ENCODE measurements at places on chromosomes 16 and 17. TPM values are rescaled to one million over a fixed set of nuclear protein-coding genes. Genes with fewer than 3 reads are reported as not detected.

DNA sequence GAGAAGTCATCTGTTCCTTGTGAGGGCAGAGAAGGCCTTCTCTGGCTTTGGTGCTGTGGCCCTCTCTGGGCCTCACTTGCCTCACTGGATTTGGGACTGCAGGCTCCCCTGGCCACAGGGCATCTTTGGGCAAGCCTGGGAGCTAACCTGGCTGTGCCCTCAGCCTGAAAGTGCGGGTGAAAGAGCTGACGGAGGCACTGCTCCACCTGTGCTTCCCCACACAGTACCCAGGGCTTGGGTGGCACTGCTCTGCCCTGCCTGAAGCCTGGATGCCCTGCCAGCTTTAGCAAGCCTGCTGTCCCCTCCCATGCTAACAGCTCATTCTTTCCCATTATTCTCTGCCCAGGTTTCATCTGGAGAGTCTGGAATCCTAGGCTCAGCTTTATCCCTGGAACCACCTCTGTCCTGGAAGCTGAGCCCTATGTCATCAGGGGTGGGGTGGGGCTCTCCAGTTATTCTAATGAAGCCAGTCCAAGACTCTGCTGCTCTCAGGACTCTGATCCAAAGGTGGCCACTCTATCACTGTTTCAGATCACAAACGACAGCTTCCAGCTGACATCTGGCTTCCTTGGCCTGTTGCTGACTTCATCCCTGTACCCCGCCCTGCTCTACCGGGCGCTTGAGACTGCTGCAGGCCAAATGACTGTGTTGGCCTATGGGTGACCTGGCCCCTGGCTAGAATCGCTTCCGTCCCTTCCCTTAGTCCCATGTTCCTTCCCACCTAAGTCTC, 29.3 kb downstream of the HIC1 start:
- H3K27ac ChIP-seq, result peak overlapping the region; percentile 1
- peaks cover 65% of the 10 kb centered on the region for H3K4me1 ChIP-seq
- peaks cover 27% of the 10 kb centered on the region for H3K36me3 ChIP-seq
- H3K27me3 ChIP-seq, result no peaks in the 10 kb centered on the region
- H3K4me3 ChIP-seq, result no peak overlapping the region
- no peak for DNase-seq

The HAS3 gene
- total RNA-seq, result 2.3 TPM

The TMIGD1 gene
- total RNA-seq, result not detected

The C16orf74 gene
- total RNA-seq, result 0.71 TPM

DNA sequence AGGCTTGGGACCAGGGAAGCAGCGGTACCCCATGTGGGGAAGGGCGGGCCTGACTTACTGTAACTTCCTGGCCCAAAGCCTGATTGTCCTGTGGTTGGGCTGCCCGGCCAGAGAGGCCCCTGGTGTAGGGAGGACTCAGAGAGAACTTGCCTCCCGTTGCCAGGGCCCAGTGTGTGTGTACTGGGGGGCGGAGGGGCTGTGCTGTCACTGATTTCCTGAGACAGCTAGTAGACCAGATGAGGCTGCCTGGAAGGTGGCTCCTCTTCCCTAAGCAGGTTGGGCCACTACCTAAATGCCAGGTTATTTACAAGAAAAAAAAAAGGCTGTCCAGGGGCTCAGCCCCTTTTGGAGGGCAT, 16.7 kb downstream of the SOCS3 start:
- H3K27me3 ChIP-seq, result no peaks in the 10 kb centered on the region
- H3K4me1 ChIP-seq, result peaks cover 63% of the 10 kb centered on the region
- H3K4me3 ChIP-seq, result no peak overlapping the region
- H3K36me3 ChIP-seq, result no peaks in the 10 kb centered on the region

The ZNF213 gene
- total RNA-seq, result 4.8 TPM

The ZC3H7A gene
- total RNA-seq, result 84.6 TPM

The KRT12 gene
- total RNA-seq, result not detected

- H3K27me3 ChIP-seq, result no peaks in the 10 kb centered on the region
- H3K36me3 ChIP-seq, result no peaks in the 10 kb centered on the region
- H3K4me3 ChIP-seq, result no peak overlapping the region
- no peak overlapping the region for H3K27ac ChIP-seq
- no peak for DNase-seq
These were observed 25.4 kb upstream of the RHOT1 start for GRCh38 chr17:32116937-32117336.

The FBXL16 gene
- not detected for total RNA-seq

DNA sequence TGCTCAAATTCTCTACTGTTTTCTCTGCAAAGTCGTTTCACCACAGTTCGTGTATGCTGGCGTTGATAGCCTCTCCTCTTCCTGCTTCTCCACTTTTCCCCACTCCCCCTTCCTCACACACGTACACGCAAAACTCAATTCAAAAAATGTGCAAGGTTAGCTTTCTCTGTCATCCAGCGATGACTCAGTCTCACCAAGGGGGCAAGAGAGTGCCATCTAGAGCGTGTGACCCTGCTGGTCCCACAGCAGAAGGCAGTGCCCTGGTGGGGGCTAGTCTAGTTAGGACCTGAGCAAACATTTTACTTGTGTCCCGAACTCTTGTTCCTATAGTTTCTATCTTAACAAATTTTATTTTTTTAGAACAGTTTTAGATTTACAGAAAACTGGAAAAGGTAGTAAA, 121.2 kb upstream of the CHMP6 start:
- H3K36me3 ChIP-seq, result no peaks in the 10 kb centered on the region
- no peak overlapping the region for H3K27ac ChIP-seq
- peaks cover 26% of the 10 kb centered on the region for H3K4me1 ChIP-seq
- no peak overlapping the region for H3K4me3 ChIP-seq
- DNase-seq, result no peak

The KNOP1 gene
- 8.0 TPM for total RNA-seq

GRCh38 chr17:73196500-73196899, 3.6 kb downstream of the COG1 start:
- no peak overlapping the region for H3K27ac ChIP-seq
- DNase-seq, result no peak
- no peaks in the 10 kb centered on the region for H3K27me3 ChIP-seq

- peaks cover 15% of the 10 kb centered on the region for H3K4me1 ChIP-seq
- no peak overlapping the region for H3K4me3 ChIP-seq
- no peaks in the 10 kb centered on the region for H3K27me3 ChIP-seq
- H3K27ac ChIP-seq, result peak overlapping the region; percentile 32
- peak; percentile 57 for DNase-seq
These were observed 30.9 kb downstream of the XPO6 start for GRCh38 chr16:28180655-28181460.

The GRB7 gene
- 0.27 TPM for total RNA-seq

GRCh38 chr16:87945351-87946042, 5.7 kb upstream of the BANP start:
- H3K27me3 ChIP-seq, result no peaks in the 10 kb centered on the region
- no peaks in the 10 kb centered on the region for H3K36me3 ChIP-seq
- H3K27ac ChIP-seq, result no peak overlapping the region
- no peak for DNase-seq
- H3K4me3 ChIP-seq, result peak overlapping the region; percentile 4
- peaks cover 8% of the 10 kb centered on the region for H3K4me1 ChIP-seq

The KRTAP9-2 gene
- total RNA-seq, result not detected

DNA sequence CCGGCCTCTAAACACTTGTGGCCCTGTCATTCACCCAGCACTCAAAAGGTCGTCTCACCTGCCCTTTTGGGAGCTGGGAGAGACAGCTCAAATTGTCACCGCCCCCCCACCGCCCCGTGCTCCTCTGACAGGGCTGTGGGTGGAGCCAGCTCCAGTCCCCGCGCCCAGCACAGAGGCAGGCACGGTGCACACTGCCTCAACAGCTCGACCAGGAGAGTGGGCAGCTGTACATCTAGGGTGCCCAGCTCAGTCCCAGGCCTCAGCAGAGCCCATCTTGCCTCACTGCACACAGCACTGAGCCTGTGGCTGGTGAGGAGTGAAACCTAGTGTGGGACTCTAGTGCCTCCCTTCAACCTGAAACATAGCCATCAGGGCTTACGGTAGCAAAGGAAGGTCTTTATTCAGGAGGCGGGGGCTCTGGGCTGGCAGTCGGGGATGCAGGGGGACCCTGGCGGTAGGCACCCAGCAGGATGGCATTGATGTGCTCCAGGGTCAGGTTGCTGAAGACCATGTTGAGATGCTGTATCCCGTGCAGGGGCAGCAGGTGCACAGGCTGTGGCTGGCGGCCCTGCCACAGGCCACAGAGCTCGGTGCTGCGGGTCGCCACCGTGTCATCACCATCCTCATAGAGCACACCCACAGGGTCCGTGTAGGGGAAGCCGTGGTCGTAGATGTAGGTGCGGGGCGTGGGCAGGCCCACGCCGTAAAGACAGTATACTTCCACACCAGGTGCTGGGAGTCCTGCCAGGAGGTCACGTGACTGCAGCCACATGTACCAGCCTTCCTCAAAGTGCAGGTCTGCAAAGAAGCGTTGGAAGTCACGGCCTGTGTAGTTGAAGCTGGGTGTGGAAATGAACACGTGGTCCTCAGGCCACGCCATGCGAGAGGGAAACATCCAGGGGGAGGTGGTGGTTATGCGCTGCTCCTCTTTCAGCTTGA, 3.1 kb upstream of the PSMB10 start:
- no peaks in the 10 kb centered on the region for H3K27me3 ChIP-seq
- peak overlapping the region; percentile 40 for H3K27ac ChIP-seq
- peaks cover 51% of the 10 kb centered on the region for H3K4me1 ChIP-seq
- peaks cover 10% of the 10 kb centered on the region for H3K36me3 ChIP-seq
- no peak for DNase-seq

GRCh38 chr17:64066716-64067115, 46.3 kb upstream of the ICAM2 start:
- H3K27me3 ChIP-seq, result no peaks in the 10 kb centered on the region
- peaks cover 57% of the 10 kb centered on the region for H3K4me1 ChIP-seq
- peak; percentile 67 for DNase-seq
- H3K27ac ChIP-seq, result peak overlapping the region; percentile 84
- H3K36me3 ChIP-seq, result peaks cover 46% of the 10 kb centered on the region

GRCh38 chr17:62967205-62967529, 1.1 kb downstream of the TANC2 start:
- no peak overlapping the region for H3K27ac ChIP-seq
- H3K4me1 ChIP-seq, result peaks cover 15% of the 10 kb centered on the region
- no peaks in the 10 kb centered on the region for H3K36me3 ChIP-seq

GRCh38 chr16:84700446-84701300, 873 bp downstream of the USP10 start:
- peak overlapping the region; percentile 81 for H3K27ac ChIP-seq
- peak; percentile 74 for DNase-seq
- peak overlapping the region; percentile 89 for H3K4me3 ChIP-seq
- H3K4me1 ChIP-seq, result peaks cover 10% of the 10 kb centered on the region
- no peaks in the 10 kb centered on the region for H3K36me3 ChIP-seq

The DOC2B gene
- not detected for total RNA-seq

The SLC6A2 gene
- total RNA-seq, result not detected

The TBC1D3K gene
- not detected for total RNA-seq

- H3K36me3 ChIP-seq, result no peaks in the 10 kb centered on the region
- H3K4me3 ChIP-seq, result no peak overlapping the region
- H3K4me1 ChIP-seq, result no peaks in the 10 kb centered on the region
- no peaks in the 10 kb centered on the region for H3K27me3 ChIP-seq
- no peak for DNase-seq
- H3K27ac ChIP-seq, result no peak overlapping the region
These were observed 46.3 kb downstream of the PRKCA start for GRCh38 chr17:66348584-66349165.

GRCh38 chr16:70483426-70483825, 29.0 kb downstream of the FCSK start:
- H3K27me3 ChIP-seq, result no peaks in the 10 kb centered on the region
- peaks cover 3% of the 10 kb centered on the region for H3K4me1 ChIP-seq
- H3K4me3 ChIP-seq, result no peak overlapping the region
- peaks cover 47% of the 10 kb centered on the region for H3K36me3 ChIP-seq

The SP2 gene
- 29.4 TPM for total RNA-seq

DNA sequence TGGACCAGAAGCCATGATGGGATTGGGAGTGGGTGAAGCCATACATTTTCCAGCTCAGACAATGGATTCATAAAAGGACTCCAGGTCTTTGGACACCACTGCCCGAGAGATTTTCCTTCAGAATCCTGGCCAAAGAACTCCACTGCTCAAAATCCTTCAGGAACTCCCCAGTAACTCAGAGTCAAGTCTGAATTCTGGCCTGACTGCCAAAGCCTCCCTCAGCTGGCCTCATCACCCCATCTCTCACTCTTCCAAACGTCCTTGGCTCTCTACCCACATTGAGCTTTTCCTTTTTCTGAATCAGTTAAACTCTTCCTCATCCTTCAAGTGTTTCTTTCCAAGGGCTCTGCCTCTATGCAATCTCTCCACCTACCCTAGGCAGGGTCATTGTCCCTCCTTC, 1.2 kb upstream of the SEPTIN1 start:
- no peak for DNase-seq
- peak overlapping the region; percentile 82 for H3K27ac ChIP-seq
- peaks cover 11% of the 10 kb centered on the region for H3K36me3 ChIP-seq
- no peaks in the 10 kb centered on the region for H3K27me3 ChIP-seq
- H3K4me1 ChIP-seq, result peaks cover 57% of the 10 kb centered on the region
- no peak overlapping the region for H3K4me3 ChIP-seq

DNA sequence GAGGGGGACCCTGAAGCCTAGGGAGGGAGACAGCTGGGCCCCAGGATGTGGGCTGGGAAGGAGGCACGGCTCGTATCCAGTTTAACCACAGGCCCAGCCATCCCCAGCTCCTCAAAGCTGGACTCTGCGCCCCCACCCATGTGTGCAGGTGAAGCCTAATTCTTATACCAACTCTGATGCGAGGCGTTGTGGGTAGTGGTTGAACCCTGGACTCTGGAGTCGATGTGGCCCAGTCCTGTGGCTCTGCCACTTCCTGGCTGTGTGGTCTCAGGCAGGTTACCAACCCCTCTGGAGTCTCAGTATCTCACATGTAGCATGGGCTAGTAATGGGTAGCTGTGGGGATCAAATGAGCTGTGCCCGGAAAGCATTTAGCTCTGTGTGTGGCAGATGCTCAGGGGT, 60.4 kb upstream of the TOB1 start:
- DNase-seq, result peak; percentile 23
- H3K4me3 ChIP-seq, result no peak overlapping the region
- no peaks in the 10 kb centered on the region for H3K27me3 ChIP-seq
- H3K27ac ChIP-seq, result no peak overlapping the region

DNA sequence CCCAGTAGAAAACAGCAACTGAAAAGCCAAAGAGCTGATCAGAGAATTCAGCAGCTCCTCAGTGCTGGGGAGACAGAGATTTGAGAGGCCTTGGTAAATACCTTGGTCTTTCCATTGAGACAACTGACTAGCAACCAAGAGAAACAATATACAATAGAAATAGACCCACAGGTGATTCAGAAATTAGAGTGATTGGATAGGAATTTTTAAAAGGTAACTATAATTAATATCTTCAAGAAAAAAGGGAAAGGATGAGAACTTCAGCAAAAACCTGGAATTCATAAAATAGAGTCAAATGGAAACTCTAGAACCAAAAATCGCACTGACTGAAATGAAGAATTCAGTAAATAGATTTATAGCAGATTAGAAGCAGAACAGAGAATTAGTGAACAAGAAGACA, 32.5 kb upstream of the ITGAX start:
- H3K27ac ChIP-seq, result no peak overlapping the region
- no peak overlapping the region for H3K4me3 ChIP-seq
- H3K4me1 ChIP-seq, result no peaks in the 10 kb centered on the region
- peaks cover 49% of the 10 kb centered on the region for H3K36me3 ChIP-seq
- no peak for DNase-seq

DNA sequence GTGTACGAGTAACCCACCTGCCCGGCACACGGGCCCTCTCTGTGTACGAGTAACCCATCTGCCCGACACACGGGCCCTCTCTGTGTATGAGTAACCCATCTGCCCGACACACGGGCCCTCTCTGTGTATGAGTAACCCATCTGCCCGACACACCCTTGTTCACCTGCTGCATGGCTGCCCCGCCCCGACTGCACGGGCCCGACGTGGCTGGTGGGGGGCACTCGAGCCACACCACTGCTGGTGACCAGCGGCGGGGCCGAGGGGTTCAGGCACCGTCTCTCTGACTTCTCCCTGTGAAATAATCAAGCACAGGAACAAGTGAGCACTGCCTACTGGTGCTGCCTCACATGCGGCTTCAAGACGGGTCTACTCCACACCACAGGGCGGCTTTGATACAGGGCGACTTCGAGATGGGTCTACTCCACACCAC, 22.1 kb downstream of the MAP1LC3B start:
- H3K36me3 ChIP-seq, result peaks cover 14% of the 10 kb centered on the region
- H3K4me3 ChIP-seq, result no peak overlapping the region
- DNase-seq, result no peak

The KRT31 gene
- total RNA-seq, result not detected

The CDK5RAP3 gene
- 289 TPM for total RNA-seq

Data from natural killer cell (primary cell).